ENCODE measurements at places on chromosomes 4 and X.

DNA sequence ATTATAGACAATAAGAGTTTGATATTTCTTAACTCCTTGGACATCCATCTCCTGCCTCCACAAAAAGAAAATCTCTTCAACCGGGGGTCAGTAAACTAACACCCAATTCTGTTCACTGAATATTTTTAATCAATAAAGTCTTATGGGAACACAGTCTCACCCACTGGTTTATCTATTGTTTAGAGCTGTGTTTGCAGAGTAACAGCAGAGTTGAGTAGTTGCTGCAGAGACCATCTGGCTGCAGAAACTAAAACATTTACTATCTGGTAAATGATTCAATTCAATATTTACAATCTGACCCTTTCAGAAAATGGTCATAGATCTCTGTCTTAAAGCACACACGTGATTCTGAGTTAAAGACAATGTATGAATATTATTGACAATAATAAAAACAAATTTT lies 94.0 kb downstream of the TMA16 start:
- DNase-seq: no peak

- DNase-seq: no peak
Observed at GRCh38 chr4:47824840-47825239, 13.0 kb downstream of the CORIN start.

GRCh38 chr4:106329041-106329618 lies 12.8 kb downstream of the AIMP1 start:
- no peak for DNase-seq

DNA sequence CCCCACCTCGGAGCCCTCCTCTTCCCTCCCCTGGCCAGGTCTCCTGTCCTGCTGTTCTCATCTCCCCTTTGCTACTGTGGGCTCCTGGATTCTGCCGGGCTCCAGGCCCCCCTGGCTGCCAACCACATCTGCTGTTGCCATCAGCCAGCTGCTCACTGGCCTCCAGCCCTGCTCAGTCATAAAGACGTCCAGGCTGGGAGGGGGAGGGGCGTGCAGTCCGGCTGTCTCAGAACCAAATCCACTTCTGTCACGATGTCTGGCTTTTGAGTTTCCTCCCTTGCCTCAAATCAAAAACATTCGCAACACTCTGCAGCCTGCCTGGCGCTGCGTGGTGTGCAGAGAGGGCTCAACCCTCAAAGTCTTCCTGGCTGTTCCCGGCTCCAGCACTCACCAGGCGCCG lies 7.1 kb downstream of the RASL11B start:
- no peak for DNase-seq

DNA sequence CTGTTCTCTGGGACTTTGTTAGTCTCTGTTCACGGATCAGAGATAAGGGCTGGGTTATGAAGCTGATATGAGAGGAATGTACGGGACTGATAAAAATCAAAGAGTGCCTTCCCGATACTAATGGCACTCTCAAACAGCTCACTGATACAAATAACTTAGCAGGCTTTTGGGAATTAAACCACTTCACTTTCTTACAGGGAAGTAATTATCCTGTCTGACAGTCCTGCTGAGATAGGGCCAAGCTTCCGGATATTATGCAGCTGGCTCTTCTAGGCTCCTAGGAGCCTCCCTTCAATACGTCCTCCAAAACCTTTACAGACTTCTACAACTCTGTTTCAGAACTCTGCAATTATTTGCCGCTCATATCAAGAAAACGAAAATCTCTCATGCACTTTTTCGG lies 418.0 kb downstream of the NLGN4X start:
- no peak for DNase-seq

DNA sequence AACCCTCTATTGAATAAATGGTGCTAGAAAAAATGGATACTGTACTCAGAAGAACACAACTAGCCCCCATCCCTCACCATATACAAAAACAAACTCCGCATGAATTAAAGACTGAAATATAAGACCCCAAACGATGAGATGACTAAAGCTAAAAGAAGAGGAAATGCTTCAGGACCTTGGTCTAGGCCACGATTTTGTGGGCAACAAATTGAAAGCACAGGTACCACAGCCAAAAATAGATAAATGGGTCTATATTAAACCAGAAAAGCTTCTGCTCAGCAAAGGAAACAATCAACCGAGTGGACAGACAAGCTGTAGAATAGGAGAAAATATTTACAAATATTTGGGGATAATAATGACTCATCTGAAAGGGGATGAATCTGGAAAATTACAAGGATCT lies 86.4 kb upstream of the DHRSX start:
- DNase-seq: no peak
